ENCODE measurements at places on chromosomes 1 and 21. TPM values are rescaled to one million over a fixed set of nuclear protein-coding genes. Genes with fewer than 3 reads are reported as not detected.

CCDC30 gene
- total RNA-seq, result 2.2 TPM

CCDC181 gene
- 0.30 TPM for total RNA-seq

THEMIS2 gene
- total RNA-seq, result 27.3 TPM

TRIM17 gene
- 2.4 TPM for total RNA-seq

ZNF697 gene
- 0.09 TPM for total RNA-seq

HSPB7 gene
- not detected for total RNA-seq

LCE2D gene
- total RNA-seq, result not detected

CFHR4 gene
- total RNA-seq, result not detected

TRIM45 gene
- 0.29 TPM for total RNA-seq

BCAN gene
- not detected for total RNA-seq

All from activated naive CD4-positive, alpha-beta T cell treated with anti-CD3 and anti-CD28 coated beads, Interleukin-2, amount 50 U/mL, for 72 hours (primary cell).